ENCODE measurements at places on chromosomes 6 and 20. TPM values are rescaled to one million over a fixed set of nuclear protein-coding genes. Genes with fewer than 3 reads are reported as not detected.

WFDC12 gene
- not detected for total RNA-seq

L3MBTL3 gene
- 2.2 TPM for total RNA-seq

FLRT3 gene
- 0.08 TPM for total RNA-seq

NKX2-4 gene
- total RNA-seq, result not detected

DNA sequence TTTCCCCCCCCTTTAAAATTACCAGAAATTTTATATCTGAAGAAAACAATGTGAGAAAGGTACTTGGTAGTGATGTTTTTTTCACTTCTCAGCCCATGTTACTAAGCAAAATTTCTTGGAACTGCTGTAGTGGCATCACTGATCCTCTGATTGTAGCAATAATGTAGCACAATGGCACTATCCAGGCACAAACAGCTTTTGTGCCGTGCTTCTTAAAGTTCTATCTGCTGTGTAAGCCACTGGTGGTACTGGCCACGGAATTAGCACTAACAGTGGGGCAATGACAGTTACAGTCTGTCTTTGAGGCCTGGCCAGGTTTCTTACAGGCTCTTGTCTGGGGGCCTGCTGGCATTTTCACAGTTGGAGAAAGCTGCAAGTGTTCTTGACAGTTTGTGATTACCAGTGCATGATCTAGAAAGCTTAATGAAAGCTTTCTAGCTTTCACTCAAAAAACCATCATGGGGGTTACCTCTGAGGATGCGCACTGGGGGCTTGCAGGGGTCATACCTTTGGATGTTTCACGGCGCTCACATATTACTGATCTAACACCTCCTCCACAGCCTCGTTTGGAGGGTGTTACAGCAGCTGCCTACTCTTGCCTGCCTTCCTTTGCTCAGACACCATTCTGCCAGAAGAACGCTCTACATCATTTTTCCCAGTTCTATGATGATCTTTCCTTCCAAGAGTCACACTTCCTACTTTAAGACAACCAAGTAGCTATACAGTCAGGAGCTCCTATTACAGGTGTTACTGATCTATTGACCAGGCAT, 58.4 kb upstream of the ARMH2 start:
- DNase-seq, result no peak

GRCh38 chr6:34580707-34581560, 24.8 kb upstream of the SPDEF start:
- DNase-seq, result no peak

- DNase-seq, result no peak
These were observed 2.5 kb upstream of the MANEA start for GRCh38 chr6:95574811-95575210.

DNA sequence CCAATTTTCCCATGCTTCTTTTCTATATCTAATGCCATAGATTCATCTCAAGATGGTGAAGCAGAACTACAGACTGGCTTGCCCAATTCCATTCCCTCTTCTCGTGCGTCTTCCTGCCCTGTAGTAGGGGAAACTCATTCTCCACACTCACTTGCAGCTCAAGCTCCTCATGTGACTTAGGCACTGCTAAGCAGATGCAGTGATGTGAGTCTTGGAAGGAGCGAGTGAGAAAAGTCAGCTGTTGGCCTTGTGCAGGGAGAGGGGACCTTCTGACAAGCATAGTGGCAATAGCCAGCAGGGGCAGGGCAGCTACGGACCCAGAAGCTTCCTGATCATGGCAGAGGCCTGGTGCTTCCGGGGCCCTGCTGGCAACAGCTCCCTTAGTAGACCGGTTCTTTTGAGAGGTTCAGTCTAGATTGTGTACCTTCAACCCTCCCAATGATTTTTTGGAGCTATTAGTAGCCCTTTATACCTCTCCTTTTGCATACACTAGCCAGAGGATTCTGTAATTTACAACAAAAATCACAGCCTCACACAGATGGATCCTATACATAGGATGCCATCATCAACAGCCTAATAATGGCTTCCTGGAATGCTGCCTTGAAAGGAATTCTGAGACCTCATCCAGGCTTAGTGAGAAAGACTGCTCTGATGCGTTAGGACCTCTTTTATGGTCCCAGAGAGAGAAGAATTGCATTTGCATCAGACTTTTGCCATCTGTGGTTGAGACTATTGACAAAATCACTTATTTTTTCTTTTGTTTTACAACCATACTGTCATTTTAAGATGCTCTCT, 121.5 kb upstream of the RIPOR2 start:
- peak; percentile 35 for DNase-seq

DNA sequence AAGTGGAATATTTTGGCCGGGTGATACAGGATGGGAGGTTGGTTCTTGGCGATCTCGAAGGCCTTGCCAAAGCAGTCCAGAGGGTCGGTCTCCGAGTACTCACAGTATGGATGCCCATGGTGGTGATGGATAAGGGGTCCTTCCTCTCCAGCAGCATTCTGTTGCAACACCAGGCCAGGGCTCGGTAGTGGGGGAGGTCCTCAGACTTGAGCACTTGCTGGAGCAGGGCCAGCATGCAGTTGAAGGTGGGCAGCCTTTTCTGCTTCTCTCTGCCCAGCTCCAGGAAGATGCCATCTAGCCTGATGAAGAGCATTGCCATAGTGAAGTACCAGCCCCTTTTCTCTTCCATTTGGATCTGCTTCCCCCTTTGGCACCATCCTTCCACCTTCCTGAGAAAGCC, 99.4 kb upstream of the MCHR2 start:
- DNase-seq, result no peak

DNA sequence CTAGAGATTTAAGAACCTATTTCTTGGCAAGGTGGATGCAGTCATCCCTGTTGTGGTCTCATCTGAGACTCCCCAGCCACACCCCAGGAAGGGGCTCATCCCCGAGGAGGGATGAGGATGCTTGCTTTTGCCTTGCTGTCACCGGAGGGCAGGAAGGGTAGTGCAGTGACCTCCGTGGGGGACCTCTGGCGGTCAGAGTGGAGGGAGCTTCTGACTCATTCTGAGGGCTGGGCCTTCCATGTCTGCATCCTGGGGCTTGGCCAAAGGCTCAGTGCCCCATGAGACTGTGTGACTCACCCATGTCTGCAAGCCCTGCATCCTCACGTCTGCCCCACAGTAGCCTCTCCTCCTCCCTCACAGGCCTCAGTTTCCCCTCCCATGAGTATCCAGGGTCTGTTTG, 38.7 kb downstream of the UQCC2 start:
- DNase-seq, result peak; percentile 80

- no peak for DNase-seq
These were observed 1.1 kb upstream of the TULP4 start for GRCh38 chr6:158311193-158311592.

GRCh38 chr6:98041921-98042320, 758.9 kb upstream of the MMS22L start:
- DNase-seq, result no peak

DNA sequence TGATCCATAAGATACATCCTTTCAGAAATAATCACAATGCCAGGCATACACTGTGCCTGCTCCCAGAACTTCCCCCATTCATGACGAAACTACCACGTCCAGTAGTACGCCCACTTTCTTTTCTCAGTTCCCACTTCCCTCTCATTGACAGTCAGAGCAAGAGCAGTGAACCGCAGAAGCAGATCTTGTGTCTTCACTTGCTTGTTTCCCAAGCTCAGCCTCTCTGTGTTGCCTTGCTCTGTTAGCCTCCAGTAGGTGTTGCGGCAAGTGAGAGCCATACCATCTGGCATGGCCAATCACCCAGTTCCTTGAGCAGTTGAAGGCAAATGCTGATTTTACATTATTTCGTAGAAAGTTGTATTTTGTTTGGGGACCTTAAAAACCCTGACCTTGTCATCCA, 11.7 kb downstream of the UST start:
- peak; percentile 18 for DNase-seq

DNA sequence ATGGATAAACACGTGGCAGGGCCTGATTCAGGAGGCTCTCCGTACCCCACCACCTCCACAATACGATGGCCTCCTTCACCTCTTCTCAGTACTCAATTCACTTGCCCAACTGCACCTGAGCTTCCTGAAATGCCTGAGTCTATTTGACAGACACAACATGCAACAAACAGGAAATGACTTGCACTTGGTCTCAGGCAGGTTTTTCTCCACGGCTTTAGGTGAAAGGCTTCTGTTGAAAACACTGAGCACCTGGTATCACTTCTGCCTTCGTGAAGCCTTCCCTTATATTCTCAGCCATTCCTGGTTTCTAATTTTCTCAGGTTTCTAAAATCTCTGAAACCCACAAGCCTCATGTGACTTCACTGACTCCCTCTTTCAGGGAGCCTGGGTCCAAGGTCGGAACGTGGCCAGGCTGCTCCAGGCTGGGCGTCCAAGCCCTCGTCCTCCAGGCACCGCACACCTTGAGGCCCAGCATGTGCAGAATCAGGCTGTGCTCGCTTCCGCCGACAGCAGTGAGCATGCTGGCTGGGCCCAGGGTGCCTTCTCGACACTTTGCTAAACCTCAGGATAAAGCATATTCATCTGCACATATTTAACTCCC, 34.7 kb downstream of the TAF4 start:
- no peak for DNase-seq

DNA sequence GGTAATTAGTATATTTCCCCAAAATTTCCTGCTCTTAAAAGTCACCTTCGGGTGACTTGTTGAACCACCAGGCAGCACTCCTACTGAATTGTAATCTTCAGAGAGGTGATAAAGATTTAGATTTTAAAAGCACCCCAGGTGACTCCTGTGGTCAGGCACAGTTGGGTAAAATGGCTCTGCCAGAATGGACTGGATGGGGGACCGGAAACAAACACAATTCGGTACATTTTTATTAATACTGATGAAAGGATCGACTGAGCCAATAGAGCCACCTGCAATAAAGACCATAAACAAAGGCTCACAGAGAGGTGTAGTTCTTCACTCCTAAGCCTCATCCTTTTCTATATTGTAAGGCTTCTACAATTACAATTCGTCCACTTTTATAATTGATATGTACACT, 19.6 kb upstream of the FAM83C start:
- DNase-seq, result no peak

GRCh38 chr20:43186312-43186711, 3.4 kb downstream of the PTPRT start:
- DNase-seq, result no peak

GRCh38 chr20:38523697-38524096, 51.1 kb downstream of the RALGAPB start:
- no peak for DNase-seq

DNA sequence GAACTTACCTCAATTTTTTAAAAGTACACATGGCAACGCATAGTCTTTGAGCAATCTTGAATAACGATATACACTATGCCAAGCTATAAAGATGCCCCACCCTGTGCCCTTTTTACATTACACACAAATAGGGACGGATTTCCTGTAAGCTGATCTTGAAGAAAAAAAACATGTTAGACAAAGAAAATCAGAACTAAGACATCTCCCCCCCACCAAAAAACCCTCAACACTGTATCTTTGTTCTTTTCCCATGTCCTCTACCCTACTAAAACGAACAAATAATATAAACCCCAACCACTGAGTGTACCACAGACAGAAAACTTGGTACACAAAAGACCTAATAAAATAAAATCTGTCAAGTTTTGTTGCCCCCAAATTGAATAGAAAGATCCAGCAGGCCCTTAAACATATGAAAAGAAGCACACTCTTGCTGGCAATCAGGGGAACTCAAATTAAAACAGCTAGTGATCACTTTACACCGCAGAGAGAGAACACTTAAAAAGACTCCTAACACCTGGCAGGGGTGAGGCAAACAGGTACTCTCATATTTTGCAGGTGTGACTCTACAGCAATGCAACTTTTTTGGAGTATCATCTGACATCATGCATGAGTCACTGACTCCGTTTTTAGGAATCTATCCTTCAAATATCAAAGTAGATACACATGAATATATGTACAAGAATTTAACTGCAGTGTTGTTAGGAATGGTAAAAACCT, 29.6 kb downstream of the BACH2 start:
- no peak for DNase-seq

DNA sequence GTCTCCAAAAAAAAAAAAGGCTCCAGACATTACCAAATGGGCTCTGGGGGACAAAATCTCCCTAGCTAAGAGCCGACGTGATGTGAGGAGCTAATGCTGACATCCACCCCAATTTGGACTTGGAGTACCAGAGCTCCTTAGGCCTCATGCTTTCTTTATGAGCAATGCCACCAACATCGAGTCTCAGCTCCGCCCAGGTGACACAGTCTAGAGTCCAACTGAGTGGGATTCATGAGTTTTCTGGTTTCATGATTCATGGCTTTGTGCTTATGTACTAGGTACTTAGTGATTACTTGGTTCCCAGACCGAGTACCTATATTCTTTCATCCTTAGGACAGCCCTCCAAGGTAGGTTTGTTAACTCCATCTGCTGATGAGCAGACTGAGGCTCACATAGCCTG, 4.4 kb downstream of the ANKRD60 start:
- DNase-seq, result no peak

GRCh38 chr6:80523010-80523409, 416.5 kb downstream of the BCKDHB start:
- no peak for DNase-seq

DNA sequence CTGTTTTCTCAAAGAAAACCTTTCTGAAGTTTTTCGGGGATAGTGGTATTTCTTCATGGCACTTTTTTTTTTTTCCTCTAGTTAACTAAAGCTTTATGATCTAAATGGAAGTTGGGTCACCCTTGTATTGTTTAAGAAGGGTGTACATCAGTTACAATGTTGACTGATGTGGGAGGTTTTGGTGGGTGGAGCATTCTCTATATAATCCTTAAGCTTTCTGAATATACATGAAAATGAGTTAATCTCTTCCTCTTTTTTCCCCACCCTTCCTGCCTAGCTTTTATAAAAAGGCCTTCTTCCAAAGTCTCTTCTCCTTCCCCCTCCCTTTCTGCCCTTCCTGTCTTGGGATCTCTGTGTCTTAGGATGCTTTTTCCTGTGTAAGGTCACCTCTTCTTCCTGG, 47.2 kb downstream of the DHX35 start:
- DNase-seq, result no peak

DNA sequence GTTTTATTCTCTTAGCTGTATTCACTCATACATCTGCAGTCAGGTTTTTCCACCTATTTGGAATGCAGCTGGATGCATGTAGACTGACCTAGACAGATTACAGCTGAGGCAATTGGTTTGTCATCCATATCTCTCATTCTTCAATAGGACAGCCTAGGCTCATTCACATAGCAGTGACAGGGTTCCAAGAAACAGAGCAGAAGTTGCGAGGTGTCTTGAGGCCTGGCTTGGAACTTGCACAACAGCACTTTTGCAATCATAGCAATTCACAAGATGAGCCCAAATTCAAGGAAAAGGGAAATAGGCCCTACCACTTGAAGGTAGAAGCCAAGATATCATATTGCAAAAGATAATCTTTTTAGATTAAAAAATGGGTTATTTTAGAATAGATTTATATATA, 508.9 kb upstream of the JAG1 start:
- no peak for DNase-seq

DNA sequence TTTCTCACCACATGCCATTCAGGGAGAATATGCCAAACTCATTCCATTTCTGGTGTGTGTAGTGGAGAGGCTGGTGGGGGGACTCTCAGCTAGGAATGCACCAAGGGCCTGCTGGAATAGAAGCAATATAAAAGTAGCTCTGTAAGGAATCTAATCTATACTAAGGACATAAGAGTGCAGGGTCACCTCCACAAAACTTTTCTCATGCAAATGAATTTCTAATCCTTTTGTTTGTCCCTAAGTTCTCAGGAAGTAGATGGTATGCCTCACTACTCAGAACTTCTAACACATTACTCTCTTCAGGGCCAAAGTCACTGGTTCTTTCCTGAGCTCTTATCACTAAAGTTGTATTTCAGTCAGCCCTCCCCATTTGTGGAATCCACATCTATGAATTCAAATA, 427.2 kb downstream of the C6orf118 start:
- no peak for DNase-seq

Measured in heart left ventricle (tissue), 16 donors.